ENCODE measurements at places on chromosomes 16 and 17.

- DNase-seq, result no peak
Observed at GRCh38 chr16:81945665-81946064, 65.6 kb downstream of the SDR42E1 start.

GRCh38 chr16:29915590-29916247 lies 10.3 kb downstream of the KCTD13 start:
- DNase-seq, result no peak

- DNase-seq, result no peak
Observed at GRCh38 chr17:7556627-7557026, 1.9 kb upstream of the TNFSF13 start.

DNA sequence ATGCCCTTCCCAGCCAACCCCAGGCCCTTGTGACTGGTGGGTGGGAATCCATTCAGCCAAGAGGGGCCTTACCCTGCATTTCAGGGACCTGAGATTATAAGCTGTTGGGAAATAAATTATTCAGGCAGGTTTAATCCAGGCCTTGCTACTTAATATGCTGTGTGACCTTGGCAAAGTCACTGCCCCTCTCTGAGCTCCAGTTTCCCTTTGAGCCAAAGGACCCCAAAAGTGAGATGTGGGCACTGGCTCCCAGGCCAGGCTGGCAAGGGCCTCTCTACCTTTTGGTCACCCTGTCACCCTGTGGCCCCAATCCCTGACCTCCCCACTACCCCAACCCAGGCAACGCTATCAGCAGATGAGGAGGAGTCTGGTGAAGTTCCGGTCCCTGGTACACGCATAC lies 33.9 kb downstream of the MYO15A start:
- DNase-seq, result no peak

- peak; percentile 78 for DNase-seq
Observed at GRCh38 chr16:85420501-85421337, 192.4 kb upstream of the GSE1 start.

DNA sequence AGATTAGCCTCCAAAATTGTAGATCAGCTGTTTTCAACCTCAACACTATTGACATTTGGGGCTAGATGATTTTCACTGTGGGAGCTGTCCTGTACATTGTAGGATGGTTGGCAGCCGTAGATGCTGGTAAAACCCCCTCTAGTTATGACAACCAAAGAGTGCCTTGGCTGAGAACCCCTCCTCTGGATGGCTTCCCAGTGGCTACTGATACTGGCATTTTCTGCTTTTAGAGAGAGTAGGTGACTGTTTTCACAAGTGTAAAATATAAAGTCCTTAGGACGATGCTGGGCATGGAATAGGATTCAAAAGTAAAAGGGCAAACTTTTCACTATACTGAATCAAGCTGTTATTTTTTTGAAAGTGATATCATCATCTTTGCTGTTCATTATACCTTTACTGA lies 1048.8 kb upstream of the EEF2KMT start:
- no peak for DNase-seq

DNA sequence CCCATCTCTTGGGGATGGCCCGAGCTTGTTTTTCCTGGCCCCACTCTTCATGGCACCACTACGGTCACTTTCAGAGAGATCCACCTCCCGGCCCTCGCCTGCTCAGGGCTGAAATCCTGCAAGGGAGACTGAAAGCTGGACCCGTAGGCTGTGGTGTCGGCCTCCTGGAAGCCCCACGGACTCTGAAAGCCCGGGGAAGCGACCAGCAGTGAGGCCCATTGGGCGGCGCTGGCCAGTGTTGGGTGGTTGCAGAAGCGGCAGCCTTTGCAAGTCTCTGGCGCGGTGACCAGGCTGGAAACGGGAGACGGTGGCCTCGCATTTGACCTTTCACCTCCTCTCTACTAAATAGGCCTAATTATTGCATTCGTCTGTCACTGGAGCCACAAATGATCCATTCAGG lies 186.0 kb upstream of the FOXF1 start:
- DNase-seq, result no peak

DNA sequence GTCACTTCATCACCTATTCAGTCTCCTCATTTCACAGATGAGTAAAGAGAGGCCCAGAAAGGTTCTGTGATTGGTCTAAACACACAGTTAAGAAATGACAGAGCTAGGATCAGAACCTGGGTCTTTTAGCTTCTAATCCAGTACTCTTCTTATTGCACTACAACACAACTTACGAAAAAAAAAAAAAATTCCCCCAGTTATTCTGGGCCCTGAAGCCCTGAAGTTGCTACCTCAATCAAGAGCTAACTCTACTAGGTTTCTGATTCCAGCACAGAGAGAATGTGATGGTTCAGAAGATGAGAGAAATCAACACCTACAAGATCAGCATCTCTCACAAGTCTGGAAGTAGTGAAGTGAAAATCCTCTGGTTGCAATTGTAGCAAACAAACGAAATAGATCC lies 37.3 kb downstream of the GRB7 start:
- no peak for DNase-seq

- DNase-seq, result no peak
Observed at GRCh38 chr17:45311760-45312476, 4.9 kb downstream of the MAP3K14 start.

GRCh38 chr17:77458202-77459017 lies 317.6 kb downstream of the SEC14L1 start:
- no peak for DNase-seq

DNA sequence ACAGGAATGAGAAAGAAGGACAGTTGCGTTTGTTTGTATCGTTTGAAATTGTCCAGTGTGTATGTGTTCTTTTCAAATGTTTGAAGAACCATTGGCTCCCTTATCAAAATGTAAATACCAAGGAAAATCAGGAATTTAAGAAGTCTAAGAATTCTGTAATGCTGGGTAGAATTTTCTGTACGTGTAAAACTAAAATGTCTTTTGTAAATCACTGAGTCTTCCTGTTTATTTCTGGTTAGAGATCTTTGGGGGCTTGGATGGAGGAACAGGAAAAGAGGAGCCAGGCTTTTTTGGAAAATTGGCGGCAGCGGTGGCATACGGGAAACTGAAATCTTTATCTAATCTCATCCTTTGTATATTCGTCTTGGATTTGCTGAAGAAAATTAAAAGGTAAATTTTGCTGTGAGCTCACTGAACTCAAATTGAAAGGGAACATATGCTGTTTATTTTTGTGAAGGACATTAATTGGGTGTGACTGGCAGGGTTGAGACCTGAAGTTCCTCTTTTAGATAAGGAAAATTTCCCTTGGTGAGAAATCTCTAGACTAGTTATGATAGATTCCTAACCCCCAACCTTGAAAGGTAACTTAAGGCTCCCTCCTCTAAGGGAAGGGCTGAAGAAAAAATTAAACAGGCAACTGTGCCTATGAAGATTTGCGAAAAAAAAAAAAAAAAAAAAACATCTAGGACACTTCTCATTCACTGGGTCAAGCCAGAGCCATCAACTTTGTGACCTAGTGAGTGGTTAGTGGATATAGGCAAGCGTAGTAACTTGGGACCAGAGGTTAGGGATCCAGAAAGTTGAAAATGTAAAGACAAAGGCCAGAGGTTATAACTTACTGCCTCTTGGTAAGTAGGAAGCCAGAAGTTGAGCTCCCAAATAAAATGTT lies 10.8 kb downstream of the TAT start:
- peak; percentile 18 for DNase-seq

- DNase-seq, result peak; percentile 11
Observed at GRCh38 chr17:30000001-30000754, 58.7 kb downstream of the EFCAB5 start.

GRCh38 chr17:56908001-56908542 lies 5.8 kb downstream of the TRIM25 start:
- DNase-seq, result peak; percentile 81

DNA sequence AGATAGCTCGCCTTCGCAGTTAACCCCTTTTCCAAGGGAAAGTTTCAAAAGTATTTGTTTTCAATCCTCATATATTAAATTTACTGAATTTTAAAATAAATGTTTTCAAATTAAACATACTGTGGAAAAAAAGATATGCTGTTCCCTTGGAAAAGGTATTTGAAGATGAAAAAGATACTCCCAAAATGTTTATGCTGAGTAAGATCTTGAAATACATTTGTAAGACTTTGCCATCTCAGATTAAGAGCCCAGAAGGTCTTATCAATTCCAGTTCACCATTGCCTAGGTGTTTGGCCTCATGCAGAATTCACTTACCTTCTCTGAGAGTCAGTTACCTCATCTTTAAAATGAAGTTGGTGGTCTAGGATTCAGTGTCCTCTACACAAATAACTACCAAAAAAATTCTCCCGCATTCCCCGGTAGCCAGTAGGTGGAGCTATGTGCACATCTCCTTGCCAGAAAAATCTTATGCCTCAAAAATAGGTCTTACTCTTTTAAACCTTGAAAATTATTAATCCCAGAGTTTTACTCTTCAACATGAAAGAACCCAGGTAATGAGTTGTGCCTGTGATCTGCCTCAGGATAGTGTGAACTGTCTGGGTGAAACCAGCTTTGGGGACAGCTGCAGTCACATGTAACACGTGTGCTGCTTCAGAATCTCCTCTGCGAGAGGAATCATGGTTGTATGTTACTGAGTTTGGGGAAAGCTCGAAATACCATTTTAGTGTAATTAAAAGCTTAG lies 178.3 kb downstream of the MRTFB start:
- DNase-seq, result peak; percentile 52

DNA sequence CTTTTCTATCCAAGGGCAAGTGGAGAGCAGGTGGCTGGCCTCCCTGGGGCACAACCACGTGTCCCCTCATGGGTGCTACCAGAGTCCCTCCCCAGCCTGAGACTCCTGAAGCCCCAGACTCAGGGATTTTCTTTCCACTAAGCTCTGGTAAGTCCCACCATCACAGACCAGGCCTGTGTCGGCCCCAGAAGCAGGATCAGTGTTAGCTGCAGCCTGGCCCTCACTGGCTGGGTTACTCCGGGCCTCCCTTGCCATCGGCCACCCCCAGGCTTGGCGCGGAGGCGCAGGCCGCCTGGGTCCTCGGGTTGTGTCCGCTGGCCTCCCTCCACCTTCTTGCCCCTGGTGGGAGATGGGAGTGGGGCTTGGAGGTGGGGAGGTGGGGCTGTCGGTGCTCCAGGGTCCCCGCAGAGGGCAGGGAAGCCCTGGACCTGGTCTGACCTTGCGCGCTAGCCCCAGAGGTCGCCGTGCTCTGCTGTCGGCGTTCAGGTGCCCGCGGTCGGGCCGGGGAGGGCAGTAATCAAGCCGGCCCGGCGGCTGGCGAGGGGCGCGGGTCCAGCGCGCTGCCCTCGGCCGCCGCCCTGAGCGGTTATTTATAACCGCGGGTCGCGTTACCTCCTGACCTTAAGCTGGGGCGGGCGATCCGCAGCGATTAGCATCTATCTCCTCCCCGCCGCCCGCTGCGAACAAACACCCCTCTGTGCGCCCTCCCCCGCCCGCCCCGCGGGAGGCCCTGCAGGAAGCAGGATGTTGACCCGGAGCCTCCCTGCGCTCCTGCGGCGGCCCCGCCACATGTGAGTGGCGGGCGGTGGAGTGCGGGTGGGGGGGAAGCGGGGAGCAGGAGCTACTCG lies 78.1 kb upstream of the TOB1 start:
- peak; percentile 93 for DNase-seq

DNA sequence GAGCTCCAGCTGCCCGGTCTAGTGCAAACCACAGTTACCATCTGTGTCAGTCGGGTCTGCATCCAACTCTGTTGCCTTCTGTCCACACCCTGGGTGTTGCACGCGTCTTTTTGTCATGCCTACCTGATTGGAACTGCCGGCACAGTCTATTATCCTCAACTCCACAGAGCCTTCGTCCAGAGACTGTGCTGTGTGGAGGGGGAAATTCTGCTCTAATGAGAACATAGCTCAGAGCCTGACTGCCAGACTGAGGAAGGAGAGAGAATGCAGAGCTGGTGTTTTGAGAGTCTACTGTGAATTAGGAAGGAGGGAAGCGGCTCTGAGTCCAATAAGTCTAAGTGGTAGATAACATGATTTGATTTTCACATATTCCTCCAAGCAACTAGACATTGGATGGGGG lies 68.3 kb upstream of the GPR139 start:
- DNase-seq, result no peak

- DNase-seq, result no peak
Observed at GRCh38 chr17:78589885-78590284, 12.7 kb upstream of the DNAH17 start.

DNA sequence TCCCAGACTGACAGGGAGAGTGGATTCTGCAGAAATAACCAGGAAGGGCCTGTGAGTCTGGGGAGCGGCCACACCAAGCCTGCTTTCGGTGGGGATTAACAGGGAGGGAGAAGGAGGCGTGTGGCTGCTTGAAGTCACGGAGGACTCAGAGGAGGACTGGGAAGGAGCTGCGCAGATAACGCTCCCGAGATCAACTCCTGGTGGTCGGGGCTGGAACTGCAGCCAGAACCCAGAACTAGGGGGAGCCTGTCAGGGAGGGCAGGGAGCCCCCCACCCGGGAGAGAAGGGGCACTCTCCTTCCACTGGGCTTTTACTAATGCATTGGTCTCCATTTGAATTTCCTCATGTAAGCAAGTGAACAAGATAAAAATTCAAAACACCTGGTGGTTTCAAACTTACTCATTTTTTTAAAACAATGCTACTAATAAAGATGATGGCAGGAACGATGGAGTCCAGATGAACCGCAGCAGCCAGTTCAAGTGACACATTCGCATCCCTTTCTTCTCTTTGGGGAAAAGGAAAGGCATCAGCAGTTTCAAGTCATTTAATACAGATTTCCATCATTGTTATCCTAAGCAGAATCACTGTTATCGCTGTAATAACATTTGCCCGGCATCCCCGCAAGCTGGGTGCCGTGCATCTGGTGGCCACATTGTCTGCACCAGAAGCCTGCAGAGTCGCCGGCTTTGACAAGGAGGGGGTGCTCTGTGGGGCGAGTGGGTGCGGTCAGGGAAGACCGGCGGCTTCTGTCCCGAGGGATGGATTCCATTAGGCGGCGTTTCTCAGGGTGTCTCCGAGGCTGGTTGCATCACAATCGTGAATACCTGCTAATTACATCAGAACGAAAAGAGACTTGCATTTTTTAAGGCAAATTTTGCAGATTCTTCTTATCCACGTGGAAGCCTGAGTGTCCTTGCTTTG lies 183.0 kb downstream of the FOXL1 start:
- peak; percentile 60 for DNase-seq

DNA sequence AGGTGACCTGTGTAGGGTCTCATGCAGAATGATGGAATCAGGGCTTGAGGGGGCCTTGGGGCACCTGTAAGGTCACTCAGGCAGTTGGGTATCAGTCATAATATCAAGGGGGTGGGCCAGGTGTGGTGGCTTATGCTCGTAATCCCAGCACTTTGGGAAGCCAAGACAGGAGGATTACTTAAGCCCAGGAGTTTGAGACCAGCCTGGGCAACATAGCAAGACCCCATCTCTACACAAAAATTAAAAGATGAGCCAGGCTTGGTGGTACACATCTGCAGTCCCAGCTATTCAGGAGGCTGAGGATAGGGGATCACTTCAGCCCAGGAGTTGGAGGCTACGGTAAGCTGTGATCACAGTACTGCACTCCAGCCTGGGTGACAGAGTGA lies 7.5 kb downstream of the ERN2 start:
- no peak for DNase-seq

All from NB4 (cell line).